ENCODE measurements at places on chromosomes 6 and 20.
A peak's percentile ranks its signal among the peaks of the same experiment; 100 is the strongest.

- DNase-seq: peak; percentile 46
Observed at GRCh38 chr6:138588805-138589434, 89.6 kb upstream of the NHSL1 start.

DNA sequence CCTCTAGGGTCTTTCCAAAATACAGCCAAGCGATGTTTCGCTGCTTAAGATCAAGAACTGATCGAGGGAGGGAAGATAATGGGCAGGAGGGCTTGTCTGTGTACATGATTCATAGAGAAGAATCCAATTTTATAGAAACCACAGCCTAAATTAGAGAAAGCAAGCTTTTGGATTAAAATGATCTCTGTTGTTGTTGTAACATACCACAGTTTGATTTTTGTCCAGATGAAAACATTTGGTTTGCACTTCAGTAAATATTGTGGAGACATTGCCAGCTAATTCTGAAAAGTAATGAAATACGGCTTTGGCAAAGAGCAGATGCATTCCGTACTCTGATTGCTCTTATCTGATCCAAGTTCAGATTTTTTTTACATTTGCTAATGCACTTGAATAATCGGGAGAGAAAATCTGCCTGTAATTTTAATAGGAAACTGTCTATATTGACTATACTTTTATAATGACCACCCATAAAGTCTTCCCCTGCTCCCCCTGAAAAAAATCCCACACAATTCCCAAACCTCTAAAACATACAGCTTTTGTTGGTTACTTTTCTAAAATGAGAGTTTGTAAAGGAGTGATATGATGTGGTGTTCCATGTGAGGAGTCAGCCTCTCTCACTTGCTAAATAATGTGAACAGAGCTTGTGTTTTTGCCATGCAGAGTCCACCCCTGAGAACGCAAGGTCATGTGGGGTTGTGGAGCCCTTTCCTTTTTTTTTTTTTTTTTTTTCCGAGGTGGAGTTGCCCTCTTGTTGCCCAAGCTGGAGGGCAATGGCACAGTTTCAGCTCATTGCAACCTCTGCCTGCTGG, 199.9 kb downstream of the DTNBP1 start:
- no peak for DNase-seq

GRCh38 chr20:8398263-8399051, 266.4 kb downstream of the PLCB1 start:
- no peak for DNase-seq

DNA sequence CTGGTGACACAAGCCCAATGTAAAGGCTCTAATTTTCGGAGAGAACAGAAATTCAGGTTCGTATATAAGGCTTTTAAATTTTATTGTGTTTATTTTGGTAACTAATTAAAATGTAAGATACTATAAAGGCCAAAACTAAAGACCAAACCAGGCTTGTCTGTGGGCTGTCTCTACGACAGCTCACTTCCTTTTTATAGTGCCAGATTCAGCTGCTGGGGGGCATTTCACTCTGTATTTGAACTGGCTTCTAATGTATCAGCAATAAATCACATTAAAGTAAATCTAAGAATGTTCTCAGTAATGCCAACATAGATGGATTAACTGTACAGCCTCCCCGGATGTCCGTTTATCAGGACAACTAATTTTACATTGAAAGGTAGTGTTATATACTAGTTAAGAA, 31.1 kb upstream of the STXBP5 start:
- no peak for DNase-seq

DNA sequence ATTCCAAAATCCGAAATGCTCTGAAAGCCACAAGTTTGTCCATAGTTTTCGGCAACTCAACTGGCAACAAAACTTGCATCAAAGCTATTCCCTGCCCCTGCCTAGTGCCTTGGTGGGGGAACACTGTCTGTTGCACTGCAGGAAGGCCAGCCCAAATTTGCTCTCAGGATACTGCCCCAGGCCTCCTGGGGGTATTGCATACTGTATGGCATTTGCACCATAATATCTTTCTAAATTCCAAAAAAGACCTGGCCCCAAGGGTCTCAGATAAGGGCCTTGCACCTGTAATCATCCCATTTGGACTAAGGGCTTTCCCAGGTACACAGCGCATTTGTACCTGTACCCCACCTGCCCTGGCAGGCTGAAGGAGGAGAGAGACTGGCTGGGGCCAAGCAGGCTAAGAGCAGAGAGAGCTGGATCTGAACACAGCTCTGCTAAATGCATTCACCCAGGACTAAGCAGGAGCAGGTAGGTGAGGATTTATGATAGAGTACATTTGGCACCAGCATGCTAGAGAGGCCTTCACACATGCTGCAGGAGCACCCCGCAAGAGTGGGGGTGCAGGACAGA, 4.0 kb upstream of the GRM4 start:
- DNase-seq: peak; percentile 5

DNA sequence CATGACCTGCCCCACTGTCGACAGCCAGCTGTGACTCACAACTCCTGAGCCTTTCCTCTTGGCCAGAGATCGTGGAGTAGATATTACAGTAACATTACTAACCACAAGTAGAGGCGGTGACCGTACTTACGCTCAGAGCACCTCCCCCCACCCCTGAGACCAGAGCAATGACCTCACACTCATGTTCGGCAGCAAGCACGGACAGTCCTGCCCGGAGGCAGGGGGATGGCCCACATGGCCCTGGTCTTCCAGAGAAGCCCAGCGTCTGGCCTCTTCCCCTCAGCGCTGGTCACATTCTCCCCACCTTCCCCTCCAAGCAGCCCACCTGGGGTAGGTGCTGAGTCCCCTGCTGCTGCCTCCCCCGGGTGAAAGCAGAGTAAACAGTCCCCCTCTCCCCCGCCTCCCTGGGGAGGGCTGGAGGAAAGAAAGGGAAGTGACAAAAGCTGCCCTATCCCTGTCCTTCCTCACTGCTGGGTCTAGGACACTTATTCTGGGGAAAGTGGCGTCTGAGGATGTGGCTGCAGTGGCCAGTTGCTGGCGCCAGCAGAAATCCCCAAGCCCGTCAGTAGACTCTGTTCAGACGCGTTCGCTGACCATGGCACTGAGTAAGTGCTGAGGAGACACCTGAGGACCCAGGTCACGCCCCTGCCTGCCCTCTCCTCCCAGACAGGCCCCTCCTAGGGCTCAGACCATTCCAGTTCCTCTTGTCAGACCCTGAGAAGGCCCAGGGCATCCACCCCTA, 68.5 kb downstream of the MRPL14 start:
- DNase-seq: no peak

DNA sequence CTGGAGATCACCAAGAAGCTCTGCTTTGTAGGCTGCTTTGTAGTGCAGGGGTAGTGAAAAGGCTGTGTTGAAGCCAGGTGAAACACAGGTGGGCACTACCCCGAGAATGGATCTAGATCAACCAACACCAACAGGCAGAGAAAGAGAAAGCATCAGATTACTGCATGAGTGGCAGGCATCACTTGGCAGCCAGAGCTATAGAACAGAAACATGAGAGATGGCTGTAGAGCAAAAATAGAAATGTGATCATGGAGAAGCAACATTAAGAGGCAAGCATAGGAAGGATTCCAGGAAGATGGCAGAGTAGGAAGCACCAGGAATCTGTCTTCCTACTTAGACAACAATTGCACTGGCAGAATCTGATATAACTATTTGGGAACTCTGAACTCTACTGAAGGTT, 311.1 kb upstream of the TCF21 start:
- DNase-seq: no peak

- DNase-seq: peak; percentile 36
Observed at GRCh38 chr6:169990095-169991030, 238.9 kb downstream of the ERMARD start.

- no peak for DNase-seq
Observed at GRCh38 chr6:117280922-117281321, 15.6 kb downstream of the VGLL2 start.
